ENCODE measurements at places on chromosomes 3 and 15.

GRCh38 chr15:58528188-58528870, 96.5 kb downstream of the LIPC start:
- no peak for DNase-seq

GRCh38 chr15:40358471-40359353, 693 bp downstream of the DISP2 start:
- DNase-seq, result no peak

DNA sequence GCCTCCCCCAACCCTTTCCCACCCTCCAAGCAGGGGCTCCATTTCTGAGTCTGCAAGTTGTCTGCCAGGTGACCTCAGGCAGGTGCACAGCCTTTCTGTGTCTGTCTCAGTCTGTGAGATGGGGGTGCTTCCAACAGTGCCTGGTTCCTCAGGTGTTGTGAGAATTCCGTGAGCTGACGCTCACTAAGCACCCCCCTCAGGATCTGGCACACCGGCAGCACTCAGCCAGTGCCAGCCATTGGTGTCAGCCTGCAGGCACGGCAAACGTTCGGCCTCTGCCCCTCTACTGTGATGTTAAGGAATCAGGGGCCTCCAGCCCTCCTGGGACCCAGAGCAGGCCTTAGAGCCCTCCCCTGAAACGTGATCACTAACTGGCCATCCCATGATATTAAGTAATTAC, 2.4 kb downstream of the KLF15 start:
- no peak for DNase-seq

- DNase-seq, result no peak
Observed at GRCh38 chr3:118477768-118478167, 556.9 kb downstream of the IGSF11 start.

DNA sequence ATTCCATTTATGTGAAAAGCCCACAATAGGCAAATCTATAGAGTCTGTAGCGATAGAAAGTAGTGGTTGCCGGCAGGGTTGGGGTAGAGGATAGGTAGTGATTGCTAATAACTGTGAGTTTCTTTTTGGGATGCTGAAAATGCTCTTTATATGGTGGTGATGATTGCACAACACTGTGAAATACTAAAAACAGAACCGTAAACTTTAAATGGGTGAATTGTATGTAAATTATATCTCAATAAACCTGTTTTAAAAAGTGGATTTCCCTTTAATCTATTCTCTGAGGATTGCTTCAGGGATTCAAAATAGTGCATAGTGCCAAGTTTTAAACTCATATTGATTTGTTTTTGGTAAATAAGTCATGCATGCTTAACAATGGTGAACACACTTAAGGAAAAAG, 140.2 kb downstream of the LPP start:
- no peak for DNase-seq

Measured in NCI-H1417 treated with DMSO at 0.1 percent for 48 hours (cell line).